Hematopoietic multipotent progenitor cell treated with erythropoietin and hydrocortisone succinate and interleukin-3 and kit ligand, for 15 days (in vitro differentiated cells): ENCODE measurements at places on chromosomes 5 and 9.
A peak's percentile ranks its signal among the peaks of the same experiment; 100 is the strongest.

GRCh38 chr5:68446487-68446894 is 230.9 kb downstream of the PIK3R1 start:
- no peak for DNase-seq

DNA sequence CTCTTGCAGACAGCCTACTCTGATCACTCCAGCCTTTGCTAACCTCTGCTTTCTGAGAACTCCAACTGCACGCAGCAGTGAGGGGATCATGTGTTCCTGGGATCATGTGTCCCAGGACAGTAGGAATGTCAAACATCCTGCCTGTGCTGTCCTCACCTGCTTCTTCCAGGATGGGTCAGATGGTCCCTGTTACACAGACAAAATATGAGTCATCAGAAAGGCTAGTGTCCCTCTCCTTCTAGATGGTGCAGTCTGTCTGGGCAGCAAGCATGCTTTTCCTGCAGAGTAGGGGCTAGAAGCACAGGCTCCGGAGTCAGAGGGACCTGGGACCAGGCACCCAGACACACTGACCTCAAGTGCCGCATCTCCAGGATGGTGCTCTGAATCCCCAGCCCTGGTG is 20.1 kb upstream of the SLC25A48 start:
- DNase-seq: no peak

GRCh38 chr9:32291370-32291769 is 93.1 kb upstream of the ACO1 start:
- no peak for DNase-seq

- peak; percentile 39 for DNase-seq
These were observed 37.1 kb downstream of the FUBP3 start for GRCh38 chr9:130616451-130616850.

- DNase-seq: no peak
These were observed 29.3 kb downstream of the PRRC2B start for GRCh38 chr9:131423171-131423581.

DNA sequence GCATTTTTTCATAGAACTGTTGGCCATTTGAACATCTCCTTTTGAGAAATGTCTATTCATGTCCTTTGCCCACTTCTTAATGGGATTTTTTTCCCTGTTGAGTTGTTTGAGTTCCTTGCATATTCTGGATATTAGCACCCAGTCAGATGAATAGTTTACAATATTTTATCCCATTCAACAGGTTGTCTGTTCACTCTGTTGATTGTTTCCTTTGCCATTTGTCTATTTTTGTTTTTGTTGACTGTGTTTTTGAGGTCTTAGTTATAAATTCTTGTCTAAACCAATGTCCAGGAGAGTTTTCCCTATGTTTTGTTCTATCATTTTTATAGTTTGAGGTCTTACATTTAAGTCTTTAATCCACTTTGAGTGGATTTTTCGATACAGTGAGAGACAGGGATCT is 139.0 kb upstream of the TNPO1 start:
- DNase-seq: no peak

GRCh38 chr5:178538741-178539229 is 51.4 kb downstream of the COL23A1 start:
- no peak for DNase-seq

DNA sequence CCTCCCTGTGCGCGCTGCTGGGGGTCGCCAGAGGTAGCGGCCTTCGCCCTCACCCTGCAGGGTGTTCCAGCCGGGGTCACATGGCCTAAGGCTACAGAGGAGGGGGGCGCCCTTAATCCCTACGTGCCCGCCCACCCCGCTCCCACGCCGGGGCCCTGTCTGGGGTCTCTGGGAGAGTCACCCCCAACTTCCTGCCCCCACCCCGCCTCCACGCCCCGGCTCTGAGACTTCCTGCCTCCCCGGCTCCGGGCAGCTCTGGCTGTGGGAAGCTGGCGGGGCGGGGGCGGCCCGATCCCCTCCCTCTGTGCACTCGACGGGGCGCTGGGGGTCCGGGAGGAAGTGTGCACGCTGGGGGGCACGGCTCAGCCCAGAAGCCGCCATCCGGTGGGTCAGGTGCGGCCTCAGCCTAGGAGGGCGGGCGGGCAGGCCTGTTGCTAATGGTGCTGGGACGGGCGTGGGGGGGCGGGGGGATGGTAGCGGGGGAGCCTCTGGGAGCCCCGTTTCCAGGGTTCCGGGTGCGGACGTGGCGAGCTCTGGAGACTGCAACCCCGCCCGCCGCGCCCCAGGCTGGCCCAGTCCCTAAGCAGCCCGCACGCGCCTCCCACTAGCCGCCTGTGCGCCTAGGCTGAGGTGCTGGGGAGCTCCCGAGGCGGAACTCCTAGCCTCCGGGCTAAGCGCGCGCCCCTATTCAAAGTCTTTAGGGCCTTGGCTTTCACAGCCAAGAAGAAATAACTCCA is 61.6 kb downstream of the CXXC5 start:
- DNase-seq: no peak

DNA sequence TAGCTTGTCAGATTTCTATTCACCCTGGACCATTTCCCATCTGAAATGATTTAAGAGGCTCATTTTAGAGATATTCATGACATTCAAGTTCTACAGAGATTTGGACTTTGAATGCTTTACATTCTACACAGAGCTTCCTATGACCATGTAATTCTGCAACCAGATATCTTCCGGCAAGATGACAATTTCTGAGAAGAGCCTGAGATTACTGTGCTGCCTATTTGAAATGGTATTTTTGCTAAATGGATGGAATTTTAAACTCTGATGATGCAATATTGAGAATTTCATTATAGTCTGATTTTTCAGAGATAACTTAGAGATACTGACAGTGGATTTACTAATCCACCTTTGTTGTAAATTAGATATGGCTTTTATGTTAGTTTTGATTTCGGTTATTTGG is 16.0 kb upstream of the ACOT12 start:
- no peak for DNase-seq

- no peak for DNase-seq
These were observed 33.8 kb upstream of the SPRY4 start for GRCh38 chr5:142358648-142359047.

DNA sequence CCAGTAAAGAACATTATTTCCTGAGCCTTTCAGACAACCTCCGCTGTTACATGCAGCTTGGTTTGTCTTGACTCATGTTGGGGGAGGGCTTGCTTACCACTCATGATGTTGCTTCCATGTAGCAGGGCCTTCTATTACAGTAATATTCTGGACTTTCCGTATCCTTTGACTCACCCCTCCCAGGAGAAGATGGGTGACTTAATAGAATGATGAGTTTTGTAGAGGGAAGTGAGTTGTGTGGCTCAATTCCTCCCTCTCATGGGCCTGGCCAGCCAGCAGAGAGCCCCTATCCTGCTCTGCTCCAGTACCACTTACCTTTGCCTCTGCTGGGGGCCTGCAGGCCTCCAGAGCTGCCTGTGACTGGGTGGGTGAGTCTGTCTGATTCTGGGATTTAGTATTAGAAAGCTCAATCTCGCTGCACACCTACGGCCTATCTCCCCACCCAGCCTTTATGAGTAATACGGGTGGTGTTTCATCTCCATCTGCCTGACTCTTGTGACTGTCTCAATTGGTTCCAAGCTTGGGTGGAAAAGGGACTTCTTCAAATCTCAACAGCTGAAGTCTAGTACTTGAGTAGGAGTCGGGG is 52.6 kb upstream of the KLF9 start:
- no peak for DNase-seq

GRCh38 chr5:134327327-134327726 is 39.6 kb downstream of the CDKL3 start:
- DNase-seq: no peak

- DNase-seq: no peak
These were observed 304.7 kb upstream of the POU5F2 start for GRCh38 chr5:94045839-94046782.

GRCh38 chr9:15121630-15122029 is 185.4 kb downstream of the TTC39B start:
- DNase-seq: no peak

DNA sequence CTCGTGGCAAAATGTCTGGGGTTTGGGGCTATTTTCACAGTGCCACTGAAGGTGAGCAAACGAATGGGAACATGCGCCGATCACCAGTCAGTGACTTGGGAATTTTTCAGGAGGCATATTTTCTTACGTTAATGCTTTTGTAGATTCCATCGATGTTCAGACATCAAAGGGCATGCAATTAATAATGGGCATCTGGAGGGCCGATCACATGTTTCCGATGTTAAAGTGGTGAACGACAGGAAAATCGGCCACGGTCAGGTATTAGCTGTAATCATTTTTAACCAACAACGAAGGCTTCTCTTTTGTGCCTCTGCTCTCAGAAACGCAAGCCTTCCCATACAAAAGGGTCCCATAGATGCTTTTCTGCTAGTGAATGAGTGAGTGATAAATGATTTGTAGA is 155.0 kb upstream of the PITX1 start:
- no peak for DNase-seq

DNA sequence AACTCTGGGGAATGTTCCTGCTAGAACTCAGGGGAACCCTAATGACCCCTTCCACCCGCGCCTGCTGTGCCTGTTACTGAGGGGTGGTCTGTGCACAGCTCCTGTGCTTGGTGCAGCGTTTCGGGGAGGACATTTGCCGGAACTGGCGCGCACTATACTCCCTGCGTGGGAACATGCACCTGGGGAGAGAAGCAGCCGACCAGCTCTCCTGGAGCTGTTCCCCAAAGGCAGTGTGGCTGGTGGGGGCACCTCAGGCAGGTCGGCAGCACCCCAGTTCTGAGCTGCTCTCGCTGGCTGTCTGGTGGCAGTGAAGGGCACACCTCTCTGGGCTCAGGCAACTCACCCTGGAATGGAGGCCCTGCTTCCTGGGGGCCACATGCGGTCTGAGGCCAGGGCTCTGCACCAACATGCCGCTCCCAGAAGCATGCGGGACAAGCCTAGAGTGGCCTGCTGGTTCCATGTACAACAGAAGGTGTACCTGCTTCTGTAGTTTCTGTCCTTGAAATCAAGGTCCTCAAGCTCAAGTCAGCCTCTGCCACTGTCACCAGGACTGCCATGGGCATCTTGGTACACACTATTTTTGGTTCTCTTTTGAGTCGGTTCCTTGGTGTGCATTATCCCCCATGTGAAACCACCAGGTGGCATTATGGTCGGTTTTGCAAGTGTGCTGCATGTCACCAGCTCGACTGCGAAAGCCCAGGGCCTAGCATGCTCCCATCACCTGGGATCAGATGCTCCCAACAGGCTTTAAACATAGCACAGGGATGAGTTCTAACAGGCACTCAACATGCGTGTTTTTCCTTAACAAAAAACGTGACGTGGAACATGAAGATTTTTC is 7.8 kb upstream of the MRNIP start:
- DNase-seq: no peak

DNA sequence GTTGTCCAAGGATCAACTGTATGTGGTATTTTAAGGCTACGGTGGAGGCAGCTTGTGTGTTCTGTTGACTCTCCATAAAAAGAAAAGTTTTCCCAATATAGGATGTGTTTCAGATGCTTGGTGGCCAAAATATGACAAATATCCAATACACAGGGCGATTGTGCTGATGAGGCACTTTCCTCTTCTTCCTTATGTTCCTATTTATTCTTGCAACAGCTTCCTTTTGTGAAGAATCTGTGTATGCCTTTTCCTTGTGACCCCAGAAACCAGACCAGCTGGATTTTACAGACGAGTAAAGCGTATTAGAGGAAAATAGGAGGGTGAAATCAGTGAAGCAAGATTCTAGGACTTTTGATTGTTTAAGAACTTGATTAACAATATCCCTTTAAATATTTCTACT is 452.0 kb downstream of the DMAC1 start:
- no peak for DNase-seq
